Stimulated activated CD8-positive, alpha-beta memory T cell treated with anti-CD3 and anti-CD28 coated beads, Interleukin-4, amount 100 ng/mL, for 24 hours (primary cell): ENCODE measurements at places on chromosomes 3 and 15.

DNA sequence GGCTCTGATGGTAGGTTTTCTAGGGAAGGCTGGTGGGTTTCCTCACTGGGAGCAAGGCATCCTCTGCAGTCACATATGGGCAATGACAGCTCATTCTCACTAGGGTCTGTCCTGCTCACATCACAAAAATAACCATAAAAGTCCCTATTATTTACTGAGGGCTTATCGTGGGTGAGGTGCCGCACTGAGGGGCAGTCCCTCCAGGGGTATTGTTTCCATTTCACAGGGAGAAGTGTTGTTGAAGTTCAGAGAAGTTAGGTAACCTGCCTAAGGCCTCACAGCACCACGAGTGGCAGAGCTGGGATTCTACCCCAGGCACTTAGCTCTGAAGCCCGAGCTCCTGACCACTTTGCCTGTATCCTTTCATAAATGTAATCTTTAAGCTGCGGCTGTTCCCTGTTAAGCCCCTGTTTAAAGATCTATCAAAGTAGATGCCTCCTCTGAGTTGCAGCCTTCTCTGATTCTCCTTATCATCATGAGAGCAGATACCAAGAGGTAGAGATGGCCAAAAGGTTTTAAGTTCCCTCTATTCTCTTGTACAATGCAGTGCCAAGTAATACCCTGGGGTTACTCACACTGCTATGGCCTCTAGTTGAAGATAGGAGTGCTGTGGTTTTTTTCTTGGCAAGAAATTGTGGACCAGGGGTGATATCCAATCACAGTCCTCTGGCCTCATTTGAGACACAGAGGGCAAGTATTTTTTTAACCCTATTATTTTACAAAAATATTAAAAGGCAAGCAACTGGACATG lies 107.0 kb downstream of the RPLP1 start:
- no peak for DNase-seq

- no peak for DNase-seq
Measured at GRCh38 chr3:95277613-95278012, 1214.8 kb downstream of the NSUN3 start.

- no peak for DNase-seq
Measured at GRCh38 chr3:153038367-153038766, 123.7 kb upstream of the RAP2B start.

DNA sequence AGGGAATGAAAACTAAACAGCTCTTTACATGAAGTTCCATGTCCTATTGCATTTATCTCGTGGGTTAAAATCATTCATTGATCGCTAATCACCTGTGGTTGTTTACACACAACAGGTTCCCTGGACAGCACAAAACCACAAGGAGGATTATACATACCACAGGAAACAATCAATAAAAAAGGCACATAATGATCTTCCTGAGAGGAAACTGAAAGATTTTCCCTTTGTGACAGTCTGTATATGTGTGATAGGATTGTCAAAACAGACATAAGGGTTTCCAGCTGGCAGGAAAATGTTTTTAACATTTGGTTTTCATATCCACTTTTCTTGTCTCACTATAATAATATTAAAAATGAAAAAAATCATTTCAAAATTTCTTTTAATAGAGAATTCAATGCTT lies 541.8 kb downstream of the NLGN1 start:
- DNase-seq: no peak

DNA sequence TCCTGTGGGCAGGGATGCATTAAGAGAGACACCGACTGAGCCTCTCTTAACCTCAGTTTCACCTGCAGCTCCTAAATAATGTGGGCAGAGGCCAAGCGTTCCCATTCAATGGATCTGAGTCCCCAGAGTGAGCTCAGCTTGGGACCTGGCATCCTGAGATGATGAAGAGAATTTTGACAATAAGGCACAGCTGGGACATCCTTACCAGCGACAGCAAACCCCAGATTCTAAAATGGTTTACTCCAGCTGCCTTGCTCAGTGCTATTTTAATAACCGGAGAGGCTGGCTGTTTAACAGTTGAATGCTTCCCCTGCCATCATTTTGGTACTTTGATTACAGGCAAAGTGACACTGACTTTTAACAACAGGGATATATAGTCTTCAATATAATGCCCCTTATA lies 123.7 kb downstream of the WDR76 start:
- no peak for DNase-seq

GRCh38 chr3:160996811-160997210 lies 108.3 kb downstream of the B3GALNT1 start:
- no peak for DNase-seq

DNA sequence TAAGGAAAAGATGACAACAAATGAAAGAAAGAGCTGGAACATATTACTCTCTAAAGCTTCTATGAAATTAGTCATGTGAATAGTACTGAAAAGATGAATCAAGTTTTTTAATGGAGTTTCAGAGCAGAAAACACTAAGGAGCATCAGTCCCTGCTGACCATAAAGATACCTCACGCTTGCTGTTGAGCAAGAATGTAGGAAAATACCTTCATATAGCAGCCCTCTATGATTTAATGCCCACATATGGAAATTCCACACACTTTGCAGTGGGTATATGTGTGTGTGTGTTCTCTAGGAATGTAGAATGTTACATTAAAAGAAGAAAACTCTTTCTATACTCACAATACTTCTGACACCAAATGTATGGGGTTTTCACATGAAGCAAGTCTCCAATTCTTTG lies 355.0 kb downstream of the ERC2 start:
- no peak for DNase-seq

DNA sequence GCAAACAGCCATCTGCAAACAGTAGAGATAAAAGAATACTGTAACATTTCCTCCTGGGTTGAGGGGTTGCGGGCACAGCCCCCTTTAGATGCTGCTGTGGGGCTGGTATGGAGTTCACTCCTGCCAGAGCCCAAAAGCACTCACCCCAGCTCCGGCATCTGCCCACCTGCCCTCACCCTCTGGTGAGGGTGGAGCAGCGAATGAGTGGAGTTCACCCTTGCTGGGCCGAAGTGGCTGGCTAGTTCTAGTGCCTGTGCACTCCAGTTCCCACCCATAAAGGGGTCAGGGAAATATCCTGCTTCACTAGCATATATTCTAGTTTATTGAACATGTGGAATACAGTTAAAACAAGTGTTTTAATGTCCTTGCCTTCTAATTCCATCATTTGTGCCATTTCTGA lies 209.7 kb upstream of the SGO1 start:
- no peak for DNase-seq

DNA sequence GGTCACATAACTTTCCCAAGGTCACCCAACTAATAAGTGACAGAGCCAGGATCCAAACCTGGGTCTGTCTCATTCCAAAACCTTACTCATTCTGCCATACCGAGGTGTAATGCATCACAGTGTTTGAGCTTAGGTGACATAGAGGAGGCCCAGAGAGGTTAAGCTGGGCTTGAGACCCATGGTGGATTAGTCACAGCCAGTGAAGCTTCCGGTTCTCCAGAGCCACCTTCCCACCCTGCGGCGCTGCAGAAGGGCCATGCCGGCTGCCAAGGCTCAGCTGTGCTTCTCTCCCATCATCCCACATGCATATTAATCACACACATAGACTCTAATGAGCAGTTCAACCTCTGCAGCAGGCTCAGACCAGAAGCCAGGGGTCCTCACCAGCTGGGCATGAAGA lies 42.2 kb downstream of the SPSB4 start:
- DNase-seq: no peak

GRCh38 chr3:18403061-18403460 lies 22.1 kb downstream of the SATB1 start:
- no peak for DNase-seq

DNA sequence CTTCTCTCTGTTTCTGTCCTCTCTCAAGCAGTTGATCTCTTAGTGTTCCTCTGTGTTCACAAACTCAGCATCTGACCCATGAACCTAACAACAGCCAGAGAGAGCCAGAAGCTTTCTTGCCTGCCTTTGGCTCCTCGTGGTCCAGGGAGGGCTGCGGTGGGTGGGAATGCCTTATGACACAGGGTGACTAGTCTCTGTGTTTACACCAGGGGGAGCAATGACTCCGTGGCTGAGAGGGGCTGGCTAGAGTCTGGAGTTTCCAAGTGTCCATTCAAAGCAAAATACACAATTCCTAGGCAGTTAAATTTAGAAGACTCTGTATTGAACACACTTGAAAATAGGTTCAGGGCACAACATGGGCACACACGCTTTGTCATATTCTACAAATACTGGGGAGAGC lies 370.0 kb upstream of the FRG2C start:
- no peak for DNase-seq

DNA sequence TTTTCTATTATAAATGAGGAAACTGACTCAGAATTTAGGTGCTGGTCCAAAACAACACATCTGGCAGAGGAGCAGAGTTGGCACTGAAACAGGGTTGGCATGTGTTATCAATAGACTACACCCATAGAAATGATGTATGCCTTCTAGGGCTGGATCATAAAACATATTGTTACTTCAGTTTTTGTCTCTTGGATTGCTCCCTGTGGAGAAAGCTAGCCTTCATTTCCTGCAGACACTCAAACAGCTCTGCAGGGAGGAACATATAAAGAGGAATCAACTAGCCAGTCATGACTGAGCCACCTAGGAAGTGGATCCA lies 507 bp upstream of the MRPL3 start:
- DNase-seq: no peak

GRCh38 chr3:183629546-183630301 lies 5.7 kb upstream of the KLHL24 start:
- no peak for DNase-seq

- no peak for DNase-seq
Measured at GRCh38 chr3:30145281-30145680, 461.1 kb upstream of the TGFBR2 start.

GRCh38 chr3:117266806-117267205 lies 557.2 kb downstream of the TUSC7 start:
- DNase-seq: no peak

- DNase-seq: no peak
Measured at GRCh38 chr3:176692966-176693785, 504.1 kb downstream of the TBL1XR1 start.

GRCh38 chr3:110389005-110389404 lies 682.6 kb upstream of the NECTIN3 start:
- no peak for DNase-seq

DNA sequence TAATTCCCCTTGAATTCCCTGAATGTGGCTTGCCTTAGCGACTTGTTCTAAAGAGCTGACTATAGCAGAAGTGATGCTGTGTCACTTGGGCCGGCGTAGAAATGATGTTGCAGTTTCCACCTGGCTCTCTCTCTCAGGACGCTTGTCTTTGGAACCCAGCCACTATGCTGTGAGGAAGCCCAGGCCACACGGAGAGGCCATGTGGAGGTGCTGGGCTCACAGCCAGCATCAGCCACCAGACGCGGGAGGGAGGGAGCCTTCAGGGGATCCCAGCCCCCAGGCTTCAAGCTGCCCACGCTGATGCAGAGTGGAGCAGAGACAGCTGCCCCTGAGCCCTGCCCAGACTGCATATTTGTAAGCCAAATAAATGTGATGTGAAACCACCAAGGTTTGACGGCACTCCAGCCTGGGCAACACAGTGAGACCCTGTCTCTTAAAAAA lies 18.6 kb downstream of the RNU5B-1 start:
- no peak for DNase-seq

DNA sequence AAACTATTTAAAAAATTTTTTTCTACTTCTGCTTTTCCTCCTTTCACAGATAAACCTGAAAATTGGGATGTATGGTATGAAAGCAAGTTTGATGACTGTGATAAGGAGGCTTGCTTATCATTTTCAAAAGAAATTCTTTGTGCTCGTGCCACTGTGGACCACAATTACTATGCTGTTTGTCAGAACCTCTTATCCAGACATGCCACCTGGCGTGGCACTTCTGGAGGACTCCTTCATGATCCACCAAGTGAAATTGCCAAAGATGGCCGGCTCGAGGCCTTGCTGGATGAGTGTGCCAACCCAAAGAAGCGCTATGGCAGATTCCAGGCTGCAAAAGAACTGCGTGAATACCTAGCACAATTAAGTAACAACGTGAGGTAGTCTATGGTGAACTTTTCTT lies 17.8 kb downstream of the DIPK2A start:
- no peak for DNase-seq

GRCh38 chr3:59502806-59503205 lies 453.0 kb upstream of the CFAP20DC start:
- no peak for DNase-seq

DNA sequence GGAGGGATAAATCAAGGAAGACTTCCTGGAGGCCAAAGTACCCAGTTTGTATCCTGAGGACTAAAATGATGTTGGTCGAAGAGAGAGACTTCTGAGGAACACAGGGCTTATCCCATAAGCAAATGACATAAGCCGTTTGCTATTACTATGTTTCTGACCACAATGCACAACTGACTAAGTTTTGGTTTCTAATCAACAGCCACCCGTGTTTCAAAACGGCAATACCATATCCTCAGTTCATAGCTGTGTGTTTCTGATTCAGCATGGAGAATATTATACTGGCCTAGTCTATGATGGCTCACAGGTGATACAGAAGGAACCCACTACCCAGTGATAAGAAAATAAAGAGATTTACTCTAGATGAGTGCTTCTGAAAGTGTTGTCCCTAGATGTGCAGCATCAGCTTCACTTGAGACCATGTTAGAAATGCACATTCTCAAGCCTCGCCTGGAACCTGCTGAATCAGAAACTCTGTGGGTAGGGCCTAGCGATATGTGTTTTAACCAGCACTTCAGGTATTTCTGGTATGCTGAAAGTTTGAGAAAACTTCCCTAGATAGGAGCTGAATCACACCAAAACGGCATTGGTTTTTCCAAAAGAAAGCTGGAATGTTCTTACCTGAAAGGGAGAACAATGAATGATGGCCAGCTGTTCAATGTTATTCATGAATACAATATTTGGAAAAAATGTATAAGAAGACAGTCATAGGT lies 639.7 kb upstream of the NR2F2 start:
- no peak for DNase-seq

DNA sequence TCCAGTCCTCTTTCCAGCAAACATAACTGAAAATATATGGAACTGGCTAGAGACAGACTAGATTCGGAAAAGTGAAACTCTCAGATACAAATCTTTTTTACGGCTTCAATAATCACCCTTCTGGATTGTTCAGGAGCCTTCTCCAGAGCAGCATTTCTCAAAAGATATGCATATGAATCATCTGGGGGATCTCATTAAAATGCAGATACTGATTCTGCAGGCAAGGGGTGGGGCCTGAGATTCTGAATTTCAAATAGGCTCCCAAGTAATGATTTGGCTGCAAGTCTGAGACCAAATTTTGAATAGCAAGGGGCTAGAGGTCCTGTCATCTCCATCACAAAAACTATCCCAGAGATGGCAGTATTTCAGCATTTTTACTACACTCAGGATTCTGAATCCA lies 165.4 kb downstream of the CTNNB1 start:
- no peak for DNase-seq

- no peak for DNase-seq
Measured at GRCh38 chr3:37256447-37256846, 82.1 kb upstream of the LRRFIP2 start.

- no peak for DNase-seq
Measured at GRCh38 chr3:122410639-122411038, 5.2 kb downstream of the WDR5B start.
